ENCODE measurements at places on chromosomes 12 and 14.

- peak; percentile 59 for DNase-seq
Measured at GRCh38 chr12:56565510-56566101, 44.0 kb downstream of the RBMS2 start.

GRCh38 chr14:25017562-25017961 is 32.4 kb downstream of the STXBP6 start:
- no peak for DNase-seq

GRCh38 chr14:65804439-65805112 is 392.0 kb downstream of the FUT8 start:
- DNase-seq, result no peak

GRCh38 chr14:95784137-95784536 is 70.2 kb upstream of the TCL1A start:
- DNase-seq, result peak; percentile 21

DNA sequence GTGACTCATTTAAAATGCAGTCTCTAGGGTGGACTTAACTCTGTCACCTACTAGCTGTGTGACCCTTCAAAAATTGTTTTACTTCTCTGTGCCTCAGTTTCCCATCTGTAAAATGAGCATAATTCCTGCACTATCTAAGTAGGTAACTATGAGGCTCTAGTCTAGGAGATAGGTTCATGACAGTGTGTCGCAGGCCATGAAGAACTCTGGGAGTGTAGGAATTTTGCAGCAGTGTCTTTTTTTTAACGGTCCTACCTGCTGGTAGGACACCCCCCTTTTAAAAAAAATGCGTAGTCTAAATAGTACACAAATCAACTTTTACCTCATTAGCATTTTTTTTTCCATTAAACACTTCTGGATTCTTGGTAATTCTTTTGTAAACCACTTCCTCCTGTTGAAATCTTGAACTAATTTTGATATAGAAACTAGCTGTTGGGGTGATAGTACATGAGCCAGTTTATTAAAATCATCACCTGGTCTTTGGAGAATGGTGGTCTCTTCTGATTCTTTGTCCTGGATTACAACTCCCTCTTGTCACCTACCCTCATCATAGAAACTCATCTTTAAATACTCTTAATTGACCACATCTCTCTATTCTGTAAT is 86.0 kb upstream of the SLC38A2 start:
- DNase-seq, result no peak

DNA sequence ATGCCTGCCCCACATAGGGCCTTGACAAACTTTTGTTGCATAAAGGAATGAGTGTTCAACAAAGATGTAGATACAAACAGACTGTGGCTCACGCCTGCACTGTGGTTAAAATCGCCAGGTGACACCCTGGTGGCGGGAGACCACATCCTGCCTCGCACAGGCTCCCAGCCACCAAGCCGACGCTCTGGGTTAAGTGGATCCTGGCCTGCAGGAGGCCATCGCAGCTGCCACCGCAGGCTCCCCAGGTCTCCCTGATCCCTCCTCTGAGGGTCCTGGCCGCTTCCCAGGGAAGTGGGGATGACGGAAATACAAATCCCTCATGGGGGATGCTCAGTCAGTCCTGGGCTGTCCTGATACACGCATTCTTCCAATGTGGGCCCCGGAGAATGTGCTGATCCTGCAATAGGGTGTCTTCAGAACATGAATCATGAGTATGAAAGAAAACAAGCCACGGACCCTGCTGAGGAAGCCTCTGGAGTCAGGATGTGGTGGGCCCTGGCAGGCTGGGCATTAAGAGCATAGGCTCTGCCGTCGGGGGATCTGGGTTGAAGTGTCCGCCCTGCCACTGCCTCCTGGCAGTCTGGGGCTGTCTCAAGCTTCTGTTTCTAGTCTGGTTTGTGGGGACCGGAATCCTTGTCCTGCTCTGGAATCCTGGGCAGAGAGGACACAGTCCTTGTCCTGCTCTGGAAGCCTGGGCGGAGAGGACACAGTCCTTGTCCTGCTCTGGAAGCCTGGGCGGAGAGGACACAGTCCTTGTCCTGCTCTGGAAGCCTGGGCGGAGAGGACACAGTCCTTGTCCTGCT is 53.5 kb upstream of the BEGAIN start:
- peak; percentile 73 for DNase-seq

DNA sequence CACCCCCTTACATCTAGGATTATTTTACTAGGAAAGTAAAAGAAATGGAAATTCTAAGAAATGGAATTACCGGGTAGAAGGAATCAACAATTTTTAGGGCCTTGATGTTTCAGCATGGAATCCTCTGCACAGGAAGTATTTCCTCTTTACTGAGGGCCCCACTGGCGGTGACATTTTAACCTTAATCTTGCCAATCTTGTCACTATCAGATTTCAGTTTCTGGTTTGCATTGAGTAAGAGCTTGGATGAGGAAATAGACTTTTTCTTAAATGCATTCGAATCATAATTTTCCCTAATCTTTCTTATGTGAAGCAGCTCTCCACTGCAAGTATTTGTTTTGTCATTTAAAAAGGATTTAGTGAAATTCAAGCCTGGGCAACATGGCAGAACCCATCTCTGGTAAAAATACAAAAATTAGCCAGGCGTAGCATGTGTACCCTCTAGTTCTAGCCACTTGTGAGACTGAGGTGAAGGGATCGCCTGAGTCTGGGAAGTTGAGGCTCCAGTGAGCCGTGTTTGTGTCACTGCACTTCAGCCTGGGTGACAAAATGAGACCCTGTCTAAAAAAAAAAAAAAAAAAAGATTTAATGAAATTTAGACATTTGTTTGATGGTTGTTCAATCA is 40.7 kb downstream of the TPCN1 start:
- DNase-seq, result peak; percentile 69

DNA sequence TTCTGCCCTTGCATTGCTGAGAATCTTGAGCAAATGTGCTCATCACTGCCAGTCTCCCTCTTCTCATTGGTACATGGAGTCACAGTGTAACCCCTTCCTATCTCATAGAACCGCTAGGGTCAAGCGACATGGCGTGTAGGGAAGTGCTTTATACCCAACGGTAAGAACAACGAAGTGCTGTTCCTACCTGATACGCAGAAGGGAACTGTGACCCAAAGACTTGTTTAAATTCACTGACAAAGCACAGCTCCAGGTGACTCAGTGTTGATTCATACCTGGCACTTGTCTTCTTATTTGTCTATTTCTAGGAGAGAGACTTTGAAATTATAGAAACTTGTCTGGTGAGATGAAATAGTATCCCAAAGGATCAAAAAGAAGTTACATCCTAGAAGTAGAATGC is 53.7 kb downstream of the FBXL14 start:
- DNase-seq, result no peak

DNA sequence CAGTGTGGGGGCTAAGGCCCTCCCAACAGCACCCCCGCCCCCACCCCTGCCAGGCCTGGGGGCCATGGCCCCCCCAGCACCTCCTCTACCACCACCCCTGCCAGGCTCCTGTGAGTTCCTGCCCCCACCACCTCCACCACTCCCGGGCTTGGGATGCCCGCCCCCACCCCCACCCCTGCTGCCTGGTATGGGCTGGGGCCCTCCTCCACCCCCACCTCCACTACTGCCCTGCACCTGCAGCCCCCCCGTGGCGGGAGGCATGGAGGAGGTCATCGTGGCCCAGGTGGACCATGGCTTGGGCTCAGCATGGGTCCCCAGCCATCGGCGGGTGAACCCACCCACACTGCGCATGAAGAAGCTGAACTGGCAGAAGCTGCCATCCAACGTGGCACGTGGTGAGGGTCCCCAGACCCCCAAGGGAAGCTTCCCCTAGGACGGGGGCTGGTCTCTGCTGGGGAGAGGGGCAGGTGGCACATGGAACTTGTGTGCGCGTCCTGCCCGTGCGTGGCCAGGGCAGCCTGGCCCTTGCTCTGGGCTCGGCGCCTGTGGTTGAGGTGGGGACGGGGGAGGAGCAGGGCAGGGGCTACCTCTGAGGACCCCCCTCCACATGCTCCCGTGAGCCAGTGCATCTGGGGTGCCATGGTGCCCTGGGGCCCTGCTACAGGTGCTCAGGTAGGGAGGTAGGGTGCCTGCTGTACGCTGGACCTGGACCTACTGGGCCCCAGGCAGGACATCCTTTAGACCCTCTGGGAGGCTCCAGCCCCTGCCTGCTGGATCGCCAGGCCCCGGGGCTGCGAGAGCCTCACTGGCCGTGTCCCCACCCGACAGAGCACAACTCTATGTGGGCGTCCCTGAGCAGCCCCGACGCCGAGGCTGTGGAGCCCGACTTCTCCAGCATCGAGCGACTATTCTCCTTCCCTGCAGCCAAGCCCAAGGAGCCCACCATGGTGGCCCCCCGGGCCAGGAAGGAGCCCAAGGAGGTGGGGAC is 16.1 kb upstream of the ADSS1 start:
- DNase-seq, result no peak

- no peak for DNase-seq
Measured at GRCh38 chr12:90299666-90300065, 591.0 kb upstream of the ATP2B1 start.

GRCh38 chr12:108839018-108839889 is 18.1 kb downstream of the SSH1 start:
- no peak for DNase-seq

DNA sequence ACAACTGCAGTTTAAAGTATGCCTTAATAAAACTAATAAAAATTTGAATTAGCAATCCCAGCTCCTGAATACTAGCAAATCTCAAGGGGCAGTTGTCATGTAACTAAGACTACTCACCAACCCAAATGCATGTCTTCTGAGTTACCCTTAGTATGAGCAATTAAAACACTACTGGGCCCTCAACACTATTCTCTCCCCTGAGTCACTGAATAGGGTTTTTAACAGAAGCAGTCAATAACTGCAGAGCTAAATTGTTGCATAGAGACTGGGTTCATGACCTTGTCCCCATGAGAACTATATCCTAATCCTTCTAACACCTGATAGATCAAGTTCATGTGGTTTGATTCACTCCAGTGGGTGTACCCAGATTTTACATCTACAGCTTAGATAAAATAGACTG is 38.8 kb downstream of the MDM1 start:
- DNase-seq, result no peak

- no peak for DNase-seq
Measured at GRCh38 chr12:104544836-104545235, 88.1 kb downstream of the CHST11 start.

DNA sequence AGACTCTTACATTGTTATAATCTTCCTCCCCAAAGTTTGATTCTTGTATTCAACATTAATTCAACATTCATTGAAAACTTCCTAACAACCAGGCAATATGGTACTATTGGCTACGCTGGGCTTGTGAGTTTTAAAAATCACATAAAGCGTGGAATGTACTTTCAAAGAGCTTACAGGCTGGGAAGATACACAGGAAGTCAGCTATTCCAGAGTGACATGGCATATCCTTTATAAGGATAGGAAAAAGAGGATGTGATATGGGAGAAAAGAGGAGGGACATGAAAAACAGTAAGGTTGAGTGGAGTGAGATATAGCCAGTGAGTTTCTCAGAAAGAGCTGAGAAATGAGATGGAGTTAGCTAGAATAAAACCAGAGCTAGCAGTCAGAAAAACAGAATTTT is 103.6 kb upstream of the ATF7IP start:
- DNase-seq, result no peak

- DNase-seq, result no peak
Measured at GRCh38 chr12:50212071-50212467, 44.9 kb upstream of the CERS5 start.

GRCh38 chr12:47650469-47650868 is 55.4 kb downstream of the RPAP3 start:
- DNase-seq, result no peak

DNA sequence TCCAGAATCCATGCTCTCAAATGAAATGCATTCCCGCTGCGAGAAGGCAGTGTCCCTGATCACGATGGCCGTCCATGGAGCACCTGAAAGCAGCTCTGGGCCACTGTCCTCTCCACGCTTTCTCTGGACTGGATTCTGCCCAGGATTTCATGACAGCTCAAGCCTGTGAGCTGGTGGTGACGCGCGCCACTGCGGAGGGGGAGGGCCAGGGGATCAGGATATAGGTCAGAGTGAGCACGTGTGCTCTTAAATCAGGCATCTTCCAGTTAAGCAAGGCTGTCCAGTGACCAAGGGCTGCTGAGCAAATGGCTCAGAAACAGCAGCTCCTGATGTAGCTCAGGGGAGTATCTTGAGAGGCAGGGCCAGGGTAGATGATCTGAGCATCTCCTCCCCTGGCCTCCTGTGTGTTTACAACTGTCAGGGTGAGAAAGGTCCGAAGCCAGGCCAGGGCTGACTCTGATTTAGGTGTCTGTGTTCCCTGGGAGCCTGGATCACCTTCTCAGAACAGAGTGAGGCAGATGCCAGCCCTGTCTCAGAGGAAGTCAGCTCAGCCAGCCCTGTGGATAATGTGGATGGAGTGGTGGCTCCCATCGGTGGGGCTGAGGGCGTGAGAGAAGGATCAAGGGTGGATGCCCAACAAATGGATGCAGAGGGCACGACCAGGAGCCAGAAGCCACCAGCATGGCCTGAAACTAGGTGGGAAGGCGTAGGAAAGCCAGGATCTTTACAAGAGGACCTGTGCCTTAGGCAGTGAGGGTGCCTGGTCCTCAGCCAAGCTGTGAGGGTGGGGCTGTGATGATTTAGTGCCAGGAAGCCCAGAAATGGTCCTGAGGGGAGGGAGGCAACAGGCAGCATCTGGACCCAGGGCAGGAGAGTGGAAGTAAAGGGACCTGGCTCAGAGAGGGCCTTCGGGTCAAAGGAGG is 55.3 kb downstream of the ELK3 start:
- no peak for DNase-seq

DNA sequence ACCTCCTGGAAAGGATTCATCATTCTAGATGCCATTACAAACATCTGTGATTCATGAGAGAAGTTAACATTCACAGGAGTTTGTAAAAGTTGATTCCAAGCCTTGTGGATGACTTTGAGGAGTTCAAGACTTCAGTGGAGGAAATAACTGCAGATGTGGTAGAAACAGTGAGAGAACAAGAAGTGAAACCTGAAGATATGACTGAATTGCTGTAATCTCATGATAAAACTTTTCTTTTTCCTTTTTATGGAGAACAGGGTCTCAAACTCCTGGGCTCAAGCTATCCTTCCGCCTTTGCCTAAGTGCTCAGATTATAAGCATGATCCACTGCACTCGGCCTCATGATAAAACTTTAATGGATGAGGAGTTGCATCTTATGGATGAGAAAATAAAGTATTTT is 64.5 kb upstream of the GTF2A1 start:
- DNase-seq, result no peak

GRCh38 chr14:67733616-67734015 is 31.9 kb downstream of the RDH12 start:
- DNase-seq, result no peak

GRCh38 chr14:70004791-70005190 is 125.6 kb downstream of the SMOC1 start:
- DNase-seq, result no peak

Measured in hematopoietic multipotent progenitor cell treated with erythropoietin and hydrocortisone succinate and interleukin-3 and kit ligand, for 8 days (in vitro differentiated cells).